ENCODE measurements at places on chromosomes 5 and 9.

- no peak for DNase-seq
These were observed 50.0 kb downstream of the RGS3 start for GRCh38 chr9:113513536-113513935.

DNA sequence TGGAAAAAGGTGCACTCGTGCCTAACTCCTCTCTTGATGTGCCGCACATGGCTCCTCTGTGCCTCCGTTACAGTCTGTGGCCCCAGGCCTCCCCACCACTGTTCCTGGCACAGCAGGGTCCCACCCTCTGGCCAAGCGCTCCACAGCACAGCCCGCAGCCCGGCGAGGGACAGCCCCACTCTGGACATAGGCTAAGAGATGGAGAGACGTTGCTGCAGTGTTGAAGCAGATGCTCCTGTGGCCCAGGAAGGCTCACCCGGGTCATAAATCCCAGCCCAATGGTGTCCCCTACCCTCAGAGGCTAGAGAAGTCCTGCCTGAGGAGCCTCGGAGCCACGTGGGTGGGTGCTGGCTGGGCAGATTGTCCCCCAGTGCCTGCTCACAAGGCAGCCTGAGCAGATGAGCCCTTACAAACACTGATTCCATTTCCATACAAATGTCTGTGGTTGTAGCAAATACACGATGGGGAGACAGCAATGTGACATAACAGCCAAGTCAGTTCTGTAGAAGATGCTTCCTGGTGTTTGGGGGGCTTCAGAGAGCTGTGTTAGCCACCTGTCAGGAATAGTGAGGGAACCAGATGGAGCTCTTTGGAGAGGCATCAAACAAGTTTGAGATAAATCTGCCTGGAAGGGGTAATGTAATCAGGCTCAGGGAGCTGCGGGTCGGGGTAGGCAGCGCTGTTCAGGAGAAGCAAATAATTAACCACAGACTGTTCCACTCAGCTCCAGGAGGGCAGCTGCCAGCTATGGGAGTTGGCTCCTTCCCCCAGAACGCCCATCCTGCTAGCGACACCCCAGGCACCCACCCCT lies 41.7 kb downstream of the C5orf15 start:
- no peak for DNase-seq

GRCh38 chr9:98806394-98807035 lies 955 bp upstream of the GALNT12 start:
- no peak for DNase-seq

- no peak for DNase-seq
These were observed 65.5 kb upstream of the HSPB3 start for GRCh38 chr5:54390015-54390414.

GRCh38 chr5:72478684-72479083 lies 28.5 kb downstream of the ZNF366 start:
- no peak for DNase-seq

GRCh38 chr9:108600896-108601295 lies 254.9 kb downstream of the ACTL7B start:
- no peak for DNase-seq

GRCh38 chr5:404666-405241 lies 38.2 kb upstream of the EXOC3 start:
- DNase-seq = no peak

- no peak for DNase-seq
These were observed 461.4 kb downstream of the ZNF608 start for GRCh38 chr5:124285071-124285470.

DNA sequence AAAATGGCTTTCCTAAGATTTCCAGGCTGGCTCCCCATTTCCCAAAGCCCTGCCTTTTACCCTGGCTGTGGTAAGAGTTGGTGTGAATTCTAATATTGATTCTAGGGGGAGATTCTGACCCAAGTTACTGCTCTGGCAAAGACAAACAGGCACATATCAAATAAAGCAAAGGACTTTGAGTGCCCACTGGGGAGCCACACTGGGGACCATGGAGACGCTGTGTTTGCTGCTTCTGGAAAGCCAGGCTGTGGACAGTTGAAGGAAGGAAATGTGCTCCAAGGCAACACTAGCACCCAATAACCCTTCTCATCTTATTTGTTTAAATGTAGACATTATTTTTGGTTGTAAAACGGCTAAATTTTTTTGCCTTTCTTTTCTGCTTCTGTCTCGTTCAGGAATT lies 78.7 kb downstream of the SNCAIP start:
- no peak for DNase-seq

GRCh38 chr9:90073186-90073945 lies 468.6 kb downstream of the GADD45G start:
- no peak for DNase-seq

Data from GM19239 (cell line).